ENCODE measurements at places on chromosomes 2 and 18. TPM values are rescaled to one million over a fixed set of nuclear protein-coding genes. Genes with fewer than 3 reads are reported as not detected.

Gene GALNT3
- polyA plus RNA-seq, result not detected

Gene MOGAT1
- polyA plus RNA-seq, result not detected

Gene WIPF1
- polyA plus RNA-seq, result 92.3 TPM

Gene UGT1A8
- not detected for polyA plus RNA-seq

Gene NEB
- 0.14 TPM for polyA plus RNA-seq

Gene SCN2A
- not detected for polyA plus RNA-seq

Gene MROH2A
- polyA plus RNA-seq, result not detected

Gene ANKRD44
- 95.4 TPM for polyA plus RNA-seq

Gene NEDD4L
- 2.0 TPM for polyA plus RNA-seq

Gene FTCDNL1
- 1.9 TPM for polyA plus RNA-seq

Gene MALL
- polyA plus RNA-seq, result not detected

Gene CDH19
- not detected for polyA plus RNA-seq

Gene IGFBP5
- polyA plus RNA-seq, result not detected

Gene ANKRD62
- polyA plus RNA-seq, result not detected

Gene TGFA
- polyA plus RNA-seq, result 1.8 TPM

Gene PLA2R1
- polyA plus RNA-seq, result not detected
